ENCODE measurements at places on chromosomes 3 and 15.

DNA sequence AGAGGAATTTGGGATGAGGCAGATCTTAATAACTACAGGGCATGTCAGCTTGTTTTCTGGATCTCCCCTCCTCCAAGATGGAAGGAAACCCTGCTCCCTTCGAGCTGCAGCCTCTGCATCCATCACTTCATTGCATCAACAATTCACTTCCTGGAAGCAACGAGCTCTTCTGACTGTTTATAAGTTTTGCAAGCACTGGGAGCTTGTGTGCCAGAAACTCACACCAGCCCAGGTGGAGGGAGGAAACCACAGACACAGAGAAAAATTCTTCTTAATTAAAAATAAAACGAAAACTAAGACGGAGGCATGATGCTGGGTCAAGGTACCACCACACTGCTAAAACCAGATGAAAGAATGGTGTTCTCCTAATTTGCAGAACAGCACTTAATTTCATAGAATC lies 10.6 kb downstream of the LRIG1 start:
- DNase-seq: no peak

DNA sequence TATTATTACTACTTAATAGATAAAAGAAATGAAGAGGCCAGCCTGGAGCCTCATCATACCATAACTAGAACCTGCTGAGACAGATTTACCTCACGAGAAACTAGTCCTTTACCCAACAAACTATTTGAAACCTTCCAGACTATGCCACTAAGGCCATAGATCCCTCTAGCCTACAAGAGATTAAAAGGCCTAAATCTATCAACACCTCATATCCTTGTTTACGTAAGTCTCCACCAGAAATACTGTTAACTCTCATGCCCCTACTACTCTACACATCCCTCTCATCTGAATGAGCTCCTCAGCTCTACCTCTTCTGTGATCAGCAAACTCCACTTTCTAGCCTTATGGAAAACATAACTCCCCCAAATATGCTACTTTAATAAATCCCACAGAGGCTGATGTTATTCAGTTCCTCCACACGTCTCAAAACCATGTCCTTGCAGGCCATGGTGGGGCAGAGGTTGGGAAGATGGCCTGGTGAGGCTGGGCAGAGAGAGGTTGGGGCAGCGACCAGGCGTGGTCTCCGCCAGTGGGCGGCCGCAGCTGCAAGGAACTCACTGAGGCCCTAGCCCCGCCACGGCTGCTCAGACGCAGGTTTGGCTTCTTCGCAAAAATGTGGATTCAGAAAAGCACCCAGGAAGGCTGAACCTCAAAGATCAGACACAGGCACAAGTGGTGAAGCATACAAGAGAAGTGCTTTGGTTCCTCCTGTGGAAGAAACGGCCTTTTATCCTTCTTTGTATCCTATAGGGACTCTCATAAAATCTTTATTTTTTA lies 65.8 kb downstream of the GSK3B start:
- DNase-seq: no peak

- DNase-seq: no peak
These were observed 63.0 kb downstream of the SFMBT1 start for GRCh38 chr3:52982839-52983238.

DNA sequence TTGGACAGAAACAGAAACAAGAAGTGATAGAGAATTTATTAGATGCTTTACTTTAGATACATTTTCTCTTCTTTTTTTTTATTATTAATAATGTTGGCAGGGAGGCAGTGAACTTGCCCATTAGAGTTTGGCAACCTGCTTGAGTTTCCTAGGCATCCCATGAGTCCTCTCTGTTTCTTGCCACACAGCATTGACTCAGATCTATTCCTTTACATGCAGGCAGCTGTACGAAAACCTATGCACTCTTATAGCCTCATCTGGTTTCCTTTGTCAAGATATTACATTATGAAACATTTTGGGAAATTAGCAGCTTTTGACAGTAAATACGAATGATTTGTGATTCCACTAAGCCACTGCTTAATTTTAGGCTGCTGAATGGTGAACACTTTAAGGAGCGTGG lies 23.3 kb downstream of the IL1RAP start:
- DNase-seq: no peak

GRCh38 chr15:65072617-65073016 lies 3.9 kb upstream of the KBTBD13 start:
- DNase-seq: no peak

- no peak for DNase-seq
These were observed 17.3 kb downstream of the PXK start for GRCh38 chr3:58349792-58350626.

DNA sequence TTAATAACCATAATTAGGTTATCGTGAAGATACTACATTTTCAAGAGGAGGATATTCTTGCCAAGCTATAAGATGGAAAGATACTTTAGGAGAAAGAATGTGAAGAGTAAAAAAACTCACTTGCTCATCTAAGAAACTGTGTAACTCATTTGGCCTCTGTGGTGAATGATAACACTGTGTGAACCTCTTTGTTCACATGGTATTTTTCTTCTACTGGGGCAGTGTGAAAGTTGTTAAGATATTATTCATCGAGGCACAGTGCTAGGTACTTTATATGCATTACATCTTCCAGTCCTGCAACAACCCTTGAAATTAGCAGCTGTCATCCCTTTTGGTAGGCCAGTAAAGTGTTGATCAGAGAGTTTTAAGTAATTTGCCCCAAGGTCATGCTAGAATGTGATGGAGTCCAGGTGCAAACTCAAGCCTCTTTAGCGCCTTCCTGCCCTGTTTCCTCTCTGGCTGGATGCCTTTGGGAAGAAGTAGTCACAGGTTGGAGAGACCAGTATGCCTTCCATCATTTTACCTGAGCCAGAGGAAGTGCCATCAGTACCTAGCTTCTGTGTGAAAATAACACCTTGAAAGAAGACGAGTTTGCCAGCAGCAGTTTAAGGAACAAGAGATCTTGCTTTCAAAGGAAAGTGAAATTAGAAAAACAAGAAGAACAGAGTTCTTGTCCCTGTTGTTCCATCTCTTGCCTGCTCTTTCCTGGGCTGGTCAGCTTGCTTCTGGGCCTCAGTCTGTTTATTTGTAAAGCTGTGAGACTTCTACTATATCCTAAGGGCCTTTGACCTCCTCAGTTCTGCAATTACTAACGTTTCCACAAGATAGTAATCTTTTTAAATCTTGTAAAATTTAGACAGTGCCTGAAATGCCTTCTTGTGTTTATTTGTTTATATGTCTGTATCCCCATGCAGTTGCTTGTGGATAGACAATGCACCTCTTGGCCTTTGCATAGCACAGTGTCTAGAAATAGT lies 179.3 kb downstream of the FNDC3B start:
- DNase-seq: no peak

GRCh38 chr15:57591822-57592367 lies at the start of gene MYZAP:
MYZAP (plus strand) TSS chr15:57591904; CDS start chr15:57592035, 131 bp downstream.
- peak; percentile 54 for DNase-seq

- DNase-seq: peak; percentile 9
These were observed 81.6 kb downstream of the PPCDC start for GRCh38 chr15:75104804-75105557.

GRCh38 chr15:101103598-101103997 lies 148.2 kb downstream of the CHSY1 start:
- no peak for DNase-seq

DNA sequence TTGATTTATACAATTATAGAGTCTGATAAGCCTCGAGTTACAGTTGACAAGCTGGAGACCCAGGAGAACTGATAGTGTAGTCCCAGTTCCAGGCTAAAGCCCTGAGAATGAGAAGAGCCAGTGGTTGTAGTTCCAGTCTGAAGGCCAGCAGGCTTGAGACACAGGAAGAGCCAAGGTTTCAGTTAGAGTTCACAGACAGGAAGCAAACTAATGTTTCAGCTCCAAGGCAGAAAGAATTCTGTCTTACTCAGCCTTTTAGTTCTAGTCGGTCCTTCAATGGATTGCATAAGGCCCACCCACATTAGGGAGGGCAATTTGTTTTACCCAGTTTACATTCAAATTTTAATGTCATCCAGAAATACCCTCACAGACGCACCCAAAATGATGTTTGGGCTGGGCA lies 102.7 kb downstream of the CDIN1 start:
- no peak for DNase-seq

GRCh38 chr3:41126961-41127360 lies 72.3 kb upstream of the CTNNB1 start:
- DNase-seq: no peak

DNA sequence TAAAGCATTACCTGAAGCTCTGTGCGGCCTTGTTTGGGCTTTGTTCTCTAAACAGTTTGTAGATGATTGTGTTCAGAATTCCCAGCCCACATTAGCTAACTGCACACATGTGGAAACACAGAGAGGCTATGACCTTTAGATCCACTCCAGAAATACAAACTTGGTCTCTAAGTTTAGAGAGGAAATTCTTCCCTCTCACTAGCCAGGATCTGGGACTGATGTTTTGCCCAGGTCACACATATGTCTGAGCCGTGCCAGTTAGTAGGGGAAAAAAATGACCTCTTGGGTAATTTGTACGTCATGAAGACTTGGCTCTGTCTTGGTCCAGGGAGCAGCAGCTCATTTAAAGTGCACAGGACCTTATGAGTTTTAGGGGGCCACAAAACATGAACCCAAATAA lies 223.1 kb downstream of the RBMS3 start:
- no peak for DNase-seq

DNA sequence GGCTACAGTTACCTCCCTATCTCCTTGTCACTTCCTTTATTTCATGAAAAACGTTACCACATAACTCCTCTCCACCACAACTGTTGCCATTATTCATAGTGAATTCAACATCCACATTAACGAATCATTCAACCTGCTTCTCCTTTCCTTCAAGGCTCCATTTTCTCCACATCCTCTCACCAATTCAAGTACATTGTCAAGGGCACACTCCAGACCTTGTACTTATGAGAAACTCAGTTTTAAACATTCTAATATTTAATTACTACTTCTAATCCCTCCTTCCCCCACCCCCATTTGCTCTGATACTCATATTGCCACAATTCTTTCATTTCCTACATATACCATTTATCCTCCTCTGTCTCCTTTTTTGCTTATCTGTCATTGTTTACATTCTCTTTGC lies 871.2 kb downstream of the TUSC7 start:
- DNase-seq: no peak

- no peak for DNase-seq
These were observed 8.9 kb downstream of the CHDH start for GRCh38 chr3:53837331-53837730.

- DNase-seq: no peak
These were observed 45.0 kb downstream of the USP13 start for GRCh38 chr3:179697736-179698332.

DNA sequence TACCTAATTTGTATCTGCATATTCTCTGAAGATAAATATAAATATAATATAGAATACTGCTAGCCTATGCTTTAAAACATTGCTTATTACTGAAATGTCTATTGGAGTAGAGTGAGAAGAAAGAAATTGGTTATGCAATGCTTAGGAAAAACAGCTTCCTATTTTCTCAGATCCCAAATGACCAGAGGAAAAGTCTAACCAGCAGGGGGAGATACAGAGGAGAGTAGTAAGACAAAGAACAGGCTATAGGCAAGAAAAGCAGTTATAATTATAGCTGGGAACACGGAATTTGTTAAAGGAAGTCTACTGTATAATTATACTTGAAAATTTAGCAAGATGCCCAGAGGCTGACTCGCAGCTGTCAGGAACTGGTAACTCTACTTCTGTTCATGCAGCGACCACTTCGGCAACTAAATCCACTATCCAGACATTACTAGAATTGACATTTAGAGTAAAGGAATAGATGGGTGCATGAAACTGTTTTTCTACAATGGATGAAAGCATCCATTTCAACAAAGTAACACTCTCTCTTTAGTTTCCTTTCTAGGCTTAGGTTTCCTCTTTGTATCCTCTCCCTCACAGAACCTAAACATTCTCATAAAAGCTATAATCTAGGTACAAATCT lies 97.2 kb downstream of the TBC1D5 start:
- DNase-seq: no peak

DNA sequence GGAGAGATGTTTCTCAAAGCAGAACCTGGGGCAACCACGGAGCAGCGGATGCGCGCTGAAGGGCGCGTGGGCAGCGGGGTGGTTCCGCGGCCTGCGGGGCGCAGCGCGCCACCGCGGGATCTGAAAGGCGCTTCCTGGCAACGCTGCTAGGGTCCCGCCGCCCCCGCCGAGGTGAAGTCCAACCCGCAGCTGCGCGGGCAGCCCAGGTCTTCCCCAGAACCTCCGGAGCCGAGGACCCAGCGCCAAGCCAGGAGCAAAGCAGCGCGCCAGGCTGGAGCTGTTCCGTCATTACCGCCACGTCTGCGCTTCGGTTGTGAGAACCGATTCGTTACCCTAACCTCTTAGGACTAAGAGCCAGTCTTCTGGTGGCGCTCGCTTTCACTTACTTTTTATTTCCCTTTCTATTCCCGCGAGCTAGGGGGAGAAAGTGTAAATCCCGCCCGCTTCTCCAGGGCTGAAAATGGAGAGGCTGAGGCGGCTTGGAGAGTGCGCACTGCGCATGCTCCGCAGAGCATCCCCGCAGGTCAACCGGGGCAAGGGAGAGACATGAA lies 3.2 kb upstream of the GABRG3 start:
- no peak for DNase-seq

DNA sequence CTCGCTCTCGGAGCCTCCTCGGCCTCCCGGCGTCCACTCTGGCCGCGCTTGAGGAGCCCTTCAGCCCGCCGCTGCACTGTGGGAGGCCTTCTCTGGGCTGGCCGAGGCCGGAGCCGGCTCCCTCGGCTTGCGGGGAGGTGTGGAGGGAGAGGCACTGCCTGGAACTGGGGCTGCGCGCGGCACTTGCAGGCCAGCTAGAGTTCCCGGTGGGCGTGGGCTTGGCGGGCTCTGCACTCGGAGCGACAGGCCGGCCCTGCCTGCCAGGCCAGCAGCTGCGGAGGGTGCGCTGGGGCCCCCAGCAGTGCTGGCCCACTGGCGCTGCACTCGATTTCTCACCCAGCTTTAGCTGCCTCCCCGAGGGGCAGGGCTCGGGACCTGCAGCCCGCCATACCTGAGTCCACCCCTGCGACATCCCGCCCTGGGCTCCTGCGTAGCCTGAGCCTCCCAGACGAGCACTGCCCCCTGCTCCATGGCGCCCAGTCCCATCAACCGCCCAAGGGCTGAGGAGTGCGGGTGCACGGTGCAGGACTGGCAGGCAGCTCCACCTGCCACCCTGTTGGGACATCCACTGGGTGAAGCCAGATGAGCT lies 765.0 kb downstream of the IGSF11 start:
- no peak for DNase-seq

- DNase-seq: no peak
These were observed 2.3 kb upstream of the INSYN1 start for GRCh38 chr15:73755481-73755880.

DNA sequence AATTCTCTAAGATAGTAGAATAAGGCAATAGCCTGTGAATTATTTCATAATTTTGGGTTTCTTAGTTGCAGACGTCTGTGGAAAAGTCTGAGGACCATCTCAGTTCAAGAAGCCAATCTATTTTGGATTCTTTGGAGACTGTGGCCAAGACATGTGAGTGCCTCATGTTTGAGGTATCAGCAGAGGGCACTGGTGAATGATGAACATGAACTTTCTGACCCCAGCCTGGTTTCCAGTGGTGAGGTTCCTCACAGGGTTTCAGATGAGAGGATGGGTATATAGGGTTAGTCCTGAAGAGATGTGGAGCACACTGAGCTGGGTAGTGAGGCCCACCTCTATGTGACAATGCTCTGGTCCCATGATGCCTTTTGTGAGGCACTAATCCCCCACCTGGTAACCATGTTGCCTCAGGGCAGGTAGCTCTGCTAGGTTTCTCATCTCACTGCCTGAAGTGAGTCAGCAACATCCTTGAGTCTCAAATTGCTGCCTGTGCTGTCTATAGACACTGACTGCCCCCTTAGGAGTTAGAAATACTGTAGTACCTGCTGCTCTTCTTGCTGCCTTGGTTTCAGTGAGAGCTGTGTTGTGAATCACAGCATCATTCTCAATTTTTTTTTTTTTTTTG lies 32.3 kb downstream of the C3orf62 start:
- DNase-seq: no peak

- no peak for DNase-seq
These were observed 9.6 kb upstream of the FLNB start for GRCh38 chr3:57998366-57999283.
